ENCODE measurements at places on chromosomes 1 and 21.

DNA sequence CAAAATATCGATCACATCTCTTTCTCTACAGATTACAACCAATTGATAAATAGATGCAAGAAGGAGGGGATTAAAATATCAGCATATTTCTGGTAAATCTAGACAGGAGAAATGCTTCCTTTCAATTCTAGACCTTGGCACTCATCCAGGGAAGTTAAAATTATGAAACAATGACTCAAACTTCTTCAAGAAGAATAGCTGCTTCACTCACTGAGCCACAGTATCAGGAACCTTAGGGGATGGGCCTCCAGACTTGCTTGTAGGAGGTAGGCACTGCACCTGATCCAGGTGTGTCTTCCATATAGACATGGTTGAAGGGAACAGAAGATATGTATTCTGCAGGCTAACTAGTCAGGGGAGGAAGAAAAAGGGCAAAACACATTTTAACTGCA is 9.8 kb downstream of the SLAMF7 start:
- no peak for DNase-seq

- no peak for DNase-seq
Measured at GRCh38 chr1:56097713-56098112, 481.6 kb downstream of the PLPP3 start.

DNA sequence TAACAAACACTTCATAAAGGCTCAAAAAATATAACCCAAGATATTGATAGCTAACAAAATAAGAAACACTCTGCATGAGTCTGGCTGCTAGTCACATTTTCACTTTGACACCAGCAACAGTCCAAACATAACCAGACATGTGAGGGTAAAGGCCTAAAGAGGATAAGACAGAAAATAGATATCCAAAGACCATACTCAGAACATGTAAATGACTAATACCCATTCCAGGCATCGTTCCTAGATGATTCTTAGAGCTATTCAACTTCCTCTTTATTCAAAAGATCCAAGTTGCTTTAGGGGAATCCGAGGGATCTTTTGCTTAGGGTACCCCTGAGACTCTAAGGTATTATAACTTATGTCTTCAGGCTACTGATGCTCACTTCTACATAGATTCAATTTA is 5.1 kb downstream of the COL24A1 start:
- DNase-seq: no peak

DNA sequence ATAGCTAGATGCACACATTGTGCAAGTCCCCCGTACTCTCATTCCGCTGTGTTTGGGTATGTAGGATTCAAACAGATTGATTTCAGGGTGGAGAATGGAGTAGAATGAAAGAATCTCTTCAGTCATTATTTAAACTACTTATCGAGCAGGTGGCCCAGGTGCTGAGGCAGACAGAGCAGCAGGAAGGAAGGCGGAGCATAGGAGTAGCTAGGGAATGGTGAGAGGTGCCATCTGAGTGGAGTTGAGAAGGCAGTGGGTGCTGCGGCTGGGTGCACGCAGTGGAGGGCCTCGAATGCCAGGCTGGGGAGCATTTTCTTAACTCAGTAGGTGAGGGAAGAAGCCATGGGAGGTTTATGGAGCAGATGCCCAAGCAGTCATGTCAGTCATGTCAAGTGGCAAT is 45.2 kb upstream of the CD101 start:
- no peak for DNase-seq

DNA sequence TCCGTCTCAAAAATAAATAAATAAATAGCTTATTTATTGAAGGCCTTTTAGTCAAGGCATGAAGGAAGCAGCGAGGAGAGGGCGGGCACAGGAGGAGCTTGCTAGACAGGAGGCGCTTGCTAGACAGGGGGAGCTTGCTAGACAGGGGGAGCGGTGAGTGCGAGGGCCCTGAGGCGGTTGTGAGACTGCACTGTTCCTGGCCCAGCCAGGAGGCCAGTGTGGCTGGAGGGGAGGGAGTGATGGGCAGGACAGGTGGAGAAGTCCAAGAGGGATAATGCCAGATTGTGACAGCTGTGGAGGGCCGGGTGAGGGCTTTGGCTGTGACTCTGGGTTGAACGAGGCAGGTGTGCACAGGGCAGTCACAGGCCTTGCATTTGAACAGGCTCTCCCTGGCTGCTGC is 18.2 kb downstream of the KIF17 start:
- DNase-seq: no peak

- DNase-seq: no peak
Measured at GRCh38 chr1:115874904-115875303, 34.0 kb upstream of the NHLH2 start.

- DNase-seq: no peak
Measured at GRCh38 chr1:224769452-224770335, 153.6 kb downstream of the CNIH3 start.

GRCh38 chr1:181043025-181043888 is 9.5 kb downstream of the MR1 start:
- DNase-seq: no peak

DNA sequence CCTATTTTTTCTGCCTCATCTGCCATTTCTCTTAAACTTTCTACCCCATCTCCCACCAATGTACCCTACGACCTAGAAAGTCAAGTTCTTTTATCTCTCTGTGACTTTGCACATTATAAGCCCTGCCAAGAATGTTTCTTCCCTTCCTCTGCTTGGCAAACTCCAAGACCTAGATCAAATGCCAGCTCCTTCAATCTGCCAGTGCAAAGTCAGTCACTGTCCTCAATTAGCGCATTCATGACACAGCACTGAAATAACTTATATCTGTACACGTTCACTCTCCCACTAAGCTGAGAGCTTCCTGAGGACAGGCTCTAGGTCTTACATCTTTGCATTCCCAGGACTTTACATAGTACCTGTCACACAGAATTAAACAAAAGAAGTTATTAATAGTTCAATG is 21.4 kb upstream of the LSM10 start:
- DNase-seq: no peak

DNA sequence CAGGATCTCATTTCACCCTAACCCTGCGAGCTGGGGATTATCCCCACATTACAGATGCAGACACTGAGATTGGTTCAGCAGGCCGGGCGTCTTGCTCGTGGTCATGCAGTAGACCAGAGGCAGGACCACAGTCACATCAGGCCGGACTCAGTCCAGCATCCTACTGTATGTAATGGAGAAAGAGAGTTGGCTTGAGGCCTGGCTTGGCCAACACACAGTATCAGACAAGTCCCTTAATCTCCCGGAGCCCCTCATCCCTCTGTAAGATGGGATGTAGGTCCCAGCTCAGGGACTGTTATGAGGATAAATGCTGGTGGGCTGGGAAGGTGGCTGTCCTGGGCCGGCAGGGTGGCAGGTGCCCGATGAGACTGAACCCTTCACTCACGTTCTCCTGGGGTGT is 66.1 kb upstream of the ACTL8 start:
- DNase-seq: no peak

GRCh38 chr1:59926381-59927123 is at the start of gene CYP2J2:
Gene CYP2J2 (minus strand): TSS chr1:59926773. CDS start chr1:59926746, 27 bp downstream.
- DNase-seq: peak; percentile 51

GRCh38 chr1:166738873-166739272 is 100.4 kb upstream of the POGK start:
- DNase-seq: no peak

DNA sequence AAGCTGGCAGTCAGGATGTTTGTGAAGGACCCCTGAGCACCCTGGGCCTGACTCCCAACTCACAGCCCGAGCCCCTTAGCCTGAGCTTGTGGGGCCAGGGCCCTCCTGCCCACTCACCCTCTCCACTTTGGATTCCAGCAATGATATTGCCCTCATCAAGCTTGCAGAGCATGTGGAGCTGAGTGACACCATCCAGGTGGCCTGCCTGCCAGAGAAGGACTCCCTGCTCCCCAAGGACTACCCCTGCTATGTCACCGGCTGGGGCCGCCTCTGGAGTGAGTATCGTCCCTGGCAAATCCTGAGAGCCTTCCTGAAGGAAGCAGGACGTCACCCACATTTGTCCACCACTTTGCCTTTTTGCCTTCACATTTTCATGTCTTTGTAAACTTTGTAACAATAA is 5.0 kb downstream of the CTRC start:
- DNase-seq: no peak

GRCh38 chr1:96388421-96389310 is 332.9 kb upstream of the PTBP2 start:
- DNase-seq: no peak

DNA sequence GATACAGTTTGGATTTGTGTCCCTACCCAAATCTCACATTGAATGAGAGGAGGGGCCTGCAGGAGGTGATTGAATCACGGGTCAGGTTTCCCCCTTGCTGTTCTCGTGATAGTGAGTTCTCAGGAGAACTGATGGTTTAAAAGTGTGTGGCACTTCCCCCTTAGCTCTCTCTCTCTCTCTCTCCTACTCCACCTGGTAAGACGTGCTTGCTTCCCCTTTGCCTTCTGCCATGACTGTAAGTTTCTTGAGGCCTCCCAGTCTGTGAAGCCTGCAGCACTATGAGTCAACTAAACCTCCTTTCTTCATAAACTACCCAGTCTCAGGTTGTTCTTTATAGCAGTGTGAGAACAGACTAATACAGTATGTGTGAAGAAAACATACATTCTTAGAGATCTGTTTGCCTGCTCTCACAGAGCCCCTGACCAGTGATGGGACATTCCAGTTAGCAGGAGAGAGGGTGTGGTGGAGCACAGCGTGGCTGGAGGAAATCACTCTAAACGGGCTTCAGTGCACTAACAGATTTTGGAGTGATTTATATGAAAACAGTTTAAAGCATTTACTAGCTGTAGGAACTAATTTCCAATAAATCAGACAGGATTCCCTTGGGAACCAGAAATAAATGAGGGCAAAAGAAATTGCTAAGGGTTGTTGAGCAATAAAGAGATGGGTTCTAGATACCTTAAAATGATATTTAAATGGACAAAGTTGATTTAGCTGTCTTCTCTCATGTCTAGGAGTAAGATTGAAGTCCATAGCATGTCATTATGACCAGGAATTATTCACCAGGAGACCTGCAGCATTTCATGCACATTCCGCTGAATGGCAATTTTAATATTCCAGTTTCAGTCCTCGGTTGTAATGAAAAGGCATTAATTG is 411.0 kb downstream of the CAMTA1 start:
- DNase-seq: no peak

GRCh38 chr1:231423648-231424047 is 1.6 kb upstream of the EGLN1 start:
- DNase-seq: no peak

DNA sequence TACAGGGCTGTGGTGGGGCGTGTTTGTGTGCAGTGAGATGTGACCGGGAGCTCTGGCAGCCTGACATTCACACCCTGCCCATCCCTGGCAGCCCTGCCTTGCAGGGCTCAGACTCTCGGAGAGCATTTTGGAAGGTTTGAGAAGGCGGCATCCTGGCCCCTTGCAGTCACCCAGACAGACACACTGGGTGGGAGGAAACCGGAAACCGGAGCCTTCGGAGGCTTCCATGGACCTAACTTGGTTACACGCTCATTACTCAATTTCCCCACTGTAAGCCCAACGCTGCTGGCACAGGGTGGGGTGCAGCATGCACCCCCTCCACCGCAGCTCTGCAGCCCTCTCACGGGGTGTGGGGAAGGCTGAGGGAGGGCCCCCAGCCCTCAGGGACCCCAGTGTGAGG is 22.2 kb upstream of the RSPO1 start:
- no peak for DNase-seq

- no peak for DNase-seq
Measured at GRCh38 chr1:228340686-228341449, 65.8 kb downstream of the TRIM11 start.

DNA sequence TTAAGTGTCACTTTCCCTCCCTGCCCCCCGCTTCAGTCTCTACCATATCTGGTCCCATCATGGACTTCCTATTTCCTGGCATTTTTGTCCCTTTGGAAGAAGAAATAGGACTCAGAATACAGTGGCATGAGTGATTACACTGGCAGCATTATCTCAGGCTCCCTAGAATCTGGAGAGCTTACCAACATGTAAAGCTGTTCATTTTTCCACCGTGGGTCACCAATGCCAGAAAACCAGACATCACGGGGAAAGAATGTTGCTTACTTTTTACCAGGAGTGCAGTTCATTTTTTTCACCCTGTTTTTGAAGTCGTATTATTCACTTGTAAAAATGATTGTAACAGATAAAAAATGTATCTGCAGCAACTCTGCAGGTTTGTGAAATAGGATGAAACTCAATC is 44.8 kb downstream of the BACH1 start:
- DNase-seq: no peak

DNA sequence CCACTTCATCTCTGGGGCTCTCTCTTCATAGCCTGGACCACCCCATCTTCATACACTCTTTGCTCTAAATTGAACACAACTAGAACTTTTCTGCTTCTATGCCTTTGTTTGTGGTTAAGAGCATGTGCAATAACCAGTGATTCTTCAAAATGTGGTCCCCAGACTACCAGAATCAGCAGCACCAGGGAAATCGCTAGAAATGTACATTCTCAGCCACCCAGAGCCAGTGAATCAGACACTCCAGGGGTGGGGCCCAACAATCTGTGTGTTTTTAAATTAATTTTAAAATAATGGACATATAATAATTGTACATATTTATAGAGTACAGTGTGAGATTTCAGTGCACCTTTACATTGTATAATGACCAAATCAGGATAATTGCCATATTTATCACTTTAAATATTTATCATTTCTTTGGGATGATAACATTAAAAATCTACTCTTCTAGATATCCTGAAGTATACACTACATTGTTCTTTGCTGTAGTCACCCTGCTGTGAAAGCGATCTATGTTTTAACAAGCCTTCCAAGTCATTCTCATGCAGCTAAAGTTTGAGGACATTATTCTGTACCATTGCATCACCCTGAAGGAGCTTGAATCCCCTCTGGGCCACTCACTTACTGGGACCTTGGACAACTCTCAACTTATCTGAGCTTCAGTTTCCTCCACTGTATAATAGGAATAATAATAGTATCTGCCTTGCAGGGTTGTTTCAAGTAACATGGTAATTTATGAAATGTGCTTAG is 10.8 kb downstream of the GRHL3 start:
- no peak for DNase-seq

- DNase-seq: no peak
Measured at GRCh38 chr1:22635436-22635835, 992 bp upstream of the C1QA start.

- DNase-seq: peak; percentile 64
Measured at GRCh38 chr1:30707412-30708360, 15.7 kb downstream of the MATN1 start.

- no peak for DNase-seq
Measured at GRCh38 chr1:156667968-156668709, 9.1 kb downstream of the NES start.

DNA sequence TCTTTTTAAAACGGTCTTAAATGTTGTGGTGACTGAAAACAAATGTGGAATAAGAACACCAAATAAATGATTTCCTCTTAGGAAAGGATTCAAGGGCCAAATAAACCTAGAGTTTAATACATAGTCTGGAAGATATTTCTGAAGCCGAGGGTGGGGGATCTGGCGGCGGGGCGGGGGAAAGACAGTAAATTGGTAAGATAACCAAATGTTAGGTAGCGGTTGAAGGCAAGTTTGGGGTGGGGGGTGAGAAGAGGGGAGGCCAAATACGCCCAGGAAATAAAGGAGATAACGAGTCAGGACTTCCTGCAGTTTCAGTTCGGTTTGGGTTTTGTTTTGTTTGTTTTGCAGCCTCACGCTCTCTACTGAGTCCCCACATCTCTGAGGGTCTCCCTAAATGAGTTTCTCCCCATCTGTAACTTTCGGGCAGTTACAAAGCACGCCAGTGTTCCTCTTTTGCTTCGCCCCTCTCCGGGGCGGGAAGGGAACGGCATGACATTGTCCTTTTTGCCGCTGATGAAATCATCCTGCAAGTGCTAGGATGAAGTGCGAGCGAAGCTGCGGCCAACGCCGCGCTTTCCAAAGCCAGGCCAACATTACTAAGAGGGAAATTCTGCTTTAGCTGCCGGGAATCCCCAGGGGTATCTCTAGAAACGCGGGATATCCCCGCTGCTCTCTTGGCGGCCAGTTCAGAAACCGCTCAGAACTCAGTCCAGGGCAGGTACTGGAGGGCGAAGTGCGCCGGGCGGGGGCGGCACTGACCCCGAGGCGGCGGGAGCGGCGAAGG is 844 bp downstream of the NIBAN1 start:
- DNase-seq: peak; percentile 61
